ENCODE measurements at places on chromosomes 12 and 14.

GRCh38 chr12:52631676-52632459 lies 13.5 kb upstream of the KRT73 start:
- DNase-seq: no peak

DNA sequence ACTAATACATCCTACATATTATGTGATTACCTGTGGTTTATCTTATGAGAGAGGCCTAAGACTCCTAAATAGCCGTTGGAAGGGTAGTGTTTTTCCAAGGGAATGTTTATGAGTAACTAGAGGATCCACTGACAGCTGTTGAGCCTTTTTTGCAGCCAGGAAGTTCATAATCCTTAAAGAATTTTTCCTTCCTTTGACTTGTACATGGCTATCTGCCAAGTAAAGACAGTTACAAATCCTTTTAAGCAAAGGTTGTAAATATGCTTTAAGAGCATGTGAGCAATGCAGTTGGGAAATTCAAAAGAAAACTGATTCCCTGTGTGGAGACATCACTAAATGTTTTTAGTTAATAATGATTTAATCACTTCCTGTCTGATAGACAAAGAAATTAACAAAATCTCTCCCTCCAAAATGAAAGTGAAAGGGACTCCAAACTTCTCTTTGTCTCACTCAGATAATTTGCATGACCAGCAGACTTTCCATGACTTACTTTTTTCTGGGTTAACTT lies 333.8 kb downstream of the PDZRN4 start:
- peak; percentile 37 for DNase-seq

DNA sequence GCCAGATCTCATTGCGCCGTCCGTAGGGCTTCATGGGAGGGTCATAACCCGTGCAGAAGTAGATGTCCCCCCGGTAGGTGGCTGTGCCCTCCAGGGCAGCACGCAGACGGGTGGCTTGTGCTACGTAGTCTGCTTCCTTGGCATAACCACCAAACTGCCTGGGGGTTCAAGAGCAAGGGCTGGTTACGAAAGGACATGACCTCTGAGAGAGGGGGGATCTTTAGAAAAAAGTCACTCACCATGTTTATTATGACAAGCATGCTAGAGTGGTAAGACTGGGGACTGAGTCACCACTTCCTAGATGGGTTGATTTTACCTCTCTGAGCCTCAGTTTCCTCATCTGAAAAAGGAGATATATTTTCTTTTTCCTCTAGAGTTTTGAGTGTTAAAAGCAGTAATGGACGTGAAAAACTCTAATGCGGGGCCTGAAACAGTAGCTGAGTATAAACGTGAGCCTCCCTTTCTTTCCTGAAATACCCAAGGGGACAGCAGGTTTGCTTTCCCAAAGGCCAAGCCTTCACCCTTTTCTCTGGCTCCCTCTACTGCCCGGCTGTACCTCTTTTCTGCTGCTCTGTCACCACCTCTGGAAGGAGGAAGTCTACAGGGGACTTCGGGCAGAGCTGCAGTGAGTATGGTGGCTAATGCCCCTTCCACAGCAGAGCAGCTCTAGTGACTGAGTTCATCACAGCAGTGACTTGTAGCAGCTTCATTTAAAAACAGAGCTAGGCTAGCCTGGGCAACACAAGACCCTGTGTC lies 23.5 kb upstream of the GPRC5D start:
- DNase-seq: no peak

GRCh38 chr12:16076557-16076956 lies 165.4 kb downstream of the DERA start:
- no peak for DNase-seq

DNA sequence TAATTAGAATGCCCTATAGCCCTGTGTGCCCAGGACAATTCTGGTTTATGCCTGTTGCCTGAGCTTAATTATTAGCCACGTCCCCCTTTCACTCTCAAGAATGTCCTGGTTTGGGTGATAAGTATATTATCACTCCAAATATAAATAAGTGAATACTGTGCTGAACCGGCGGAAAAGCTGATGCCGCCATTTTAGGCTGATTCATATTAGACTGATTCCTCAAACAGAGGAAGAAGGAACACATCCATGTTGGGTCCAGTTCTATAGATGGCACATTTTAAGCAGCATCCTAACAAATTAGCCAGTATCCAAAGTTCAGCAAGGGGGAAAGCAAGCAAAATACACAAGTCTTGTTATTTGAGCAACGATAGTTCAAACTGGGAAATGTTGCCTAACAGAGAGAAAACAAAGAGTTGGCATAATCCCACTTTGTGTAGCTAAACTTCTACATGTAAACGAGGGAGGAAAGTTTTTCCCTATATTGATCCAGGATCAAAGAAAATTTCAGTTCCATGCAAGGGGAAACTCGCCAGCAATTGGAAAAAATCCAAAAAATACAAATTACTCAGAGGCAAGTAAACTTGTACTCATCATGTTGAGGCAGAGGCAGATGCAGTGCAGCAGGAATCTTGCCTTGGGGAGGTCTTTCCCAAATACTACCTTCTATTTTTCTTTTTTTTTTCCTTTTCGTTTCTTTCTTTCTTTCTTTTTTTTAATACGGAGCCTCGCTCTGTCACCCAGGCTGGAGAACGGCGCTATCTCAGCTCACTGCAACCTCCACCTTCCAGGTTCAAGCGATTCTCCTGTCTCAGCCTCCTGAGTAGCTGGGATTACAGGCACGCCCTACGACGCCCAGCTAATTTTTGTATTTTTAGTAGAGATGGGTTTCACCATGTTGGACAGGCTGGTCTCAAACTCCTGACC lies 96.2 kb downstream of the ITPR2 start:
- no peak for DNase-seq

GRCh38 chr12:129351481-129351880 lies 498.2 kb downstream of the GLT1D1 start:
- DNase-seq: no peak

GRCh38 chr12:58117201-58117600 lies 175.8 kb downstream of the ATP23 start:
- DNase-seq: no peak

GRCh38 chr14:71764701-71765382 lies 167.4 kb upstream of the RGS6 start:
- no peak for DNase-seq

GRCh38 chr12:113984464-113984863 lies 18.3 kb upstream of the RBM19 start:
- no peak for DNase-seq

GRCh38 chr12:3684449-3685051 lies 68.4 kb downstream of the CRACR2A start:
- no peak for DNase-seq

DNA sequence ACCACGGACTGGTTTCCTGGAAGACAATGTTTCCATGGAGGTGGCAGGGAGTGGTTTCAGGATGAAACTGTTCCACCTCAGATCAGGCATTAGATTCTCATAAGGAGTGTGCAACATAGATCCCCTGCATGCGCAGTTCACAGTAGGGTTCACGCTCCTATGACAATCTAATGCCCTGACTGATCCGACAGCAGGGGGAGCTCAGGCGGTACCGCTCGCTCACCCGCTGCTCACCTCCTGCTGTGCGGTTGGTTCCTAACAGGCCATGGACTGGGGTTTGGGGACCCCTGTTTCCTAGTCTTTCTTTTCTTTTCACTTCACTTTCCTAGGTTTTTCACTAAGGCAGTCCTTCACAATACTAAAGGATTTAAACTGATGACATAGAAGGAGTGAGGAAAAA lies 39.6 kb downstream of the GUCY2C start:
- no peak for DNase-seq

DNA sequence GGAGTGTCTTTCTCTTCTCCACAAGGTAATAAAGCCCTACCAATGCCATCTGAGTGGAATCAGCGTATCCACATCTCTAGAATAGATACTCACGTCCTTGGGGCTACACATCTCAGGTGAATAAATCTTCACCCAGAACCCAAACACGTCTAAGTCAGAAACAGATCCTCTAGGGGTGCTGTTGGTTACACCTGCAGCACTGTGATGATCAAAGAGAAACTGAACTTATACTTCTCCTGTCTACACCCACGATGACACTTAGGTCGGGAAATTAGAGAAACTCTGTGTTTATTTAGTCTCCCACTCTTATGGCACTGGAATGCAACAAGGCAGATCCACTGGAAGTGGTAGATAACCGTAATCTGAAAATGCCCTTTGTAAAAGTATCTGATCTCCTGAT lies 46.2 kb downstream of the WIF1 start:
- DNase-seq: no peak

GRCh38 chr14:100472094-100472455 lies 115.1 kb downstream of the BEGAIN start:
- DNase-seq: no peak

DNA sequence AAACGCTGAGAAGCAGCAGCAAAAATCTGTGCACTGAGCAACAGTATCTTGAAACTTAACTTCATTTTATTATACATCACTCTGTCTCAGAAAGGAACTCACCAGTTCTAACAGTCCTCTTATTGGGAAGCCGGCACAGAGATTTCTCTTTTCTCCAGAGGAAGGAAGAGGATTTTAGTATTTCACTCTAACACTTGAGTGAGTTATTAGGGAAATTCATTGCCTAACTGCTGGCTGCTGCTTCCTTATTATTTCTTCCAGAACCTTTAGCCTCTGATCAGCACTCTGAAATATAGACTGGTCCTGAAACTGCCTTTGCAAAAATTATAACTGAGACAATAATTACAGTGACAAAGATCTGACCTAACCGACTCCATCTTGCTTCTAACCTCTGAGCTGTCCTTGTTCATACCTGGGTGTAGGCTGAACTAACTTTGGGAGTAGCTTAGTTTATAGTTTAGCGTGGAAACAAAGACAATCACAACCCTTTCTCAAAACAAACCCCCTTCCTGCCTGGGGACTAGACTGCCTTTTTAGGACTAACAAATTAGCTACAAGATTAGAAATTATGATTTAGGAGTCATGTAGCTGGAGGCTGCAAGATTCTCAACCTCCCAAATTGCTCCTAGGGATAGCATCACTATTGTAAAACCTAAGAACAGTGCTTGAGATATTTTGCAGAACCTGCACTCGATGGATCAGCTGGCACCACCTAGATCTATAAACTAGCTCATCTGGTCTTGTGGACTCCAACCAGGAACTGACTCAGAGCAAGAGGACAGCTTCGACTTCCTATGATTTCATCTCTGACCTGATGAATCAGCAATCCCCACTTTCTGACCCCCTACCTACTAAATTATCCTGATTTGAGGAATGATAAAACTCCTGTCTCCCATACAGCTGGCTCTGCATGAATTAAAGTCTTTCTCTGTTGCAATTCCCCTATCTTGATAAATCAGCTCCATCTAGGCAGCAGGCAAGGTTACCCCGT lies 117.5 kb downstream of the DYRK2 start:
- DNase-seq: no peak

DNA sequence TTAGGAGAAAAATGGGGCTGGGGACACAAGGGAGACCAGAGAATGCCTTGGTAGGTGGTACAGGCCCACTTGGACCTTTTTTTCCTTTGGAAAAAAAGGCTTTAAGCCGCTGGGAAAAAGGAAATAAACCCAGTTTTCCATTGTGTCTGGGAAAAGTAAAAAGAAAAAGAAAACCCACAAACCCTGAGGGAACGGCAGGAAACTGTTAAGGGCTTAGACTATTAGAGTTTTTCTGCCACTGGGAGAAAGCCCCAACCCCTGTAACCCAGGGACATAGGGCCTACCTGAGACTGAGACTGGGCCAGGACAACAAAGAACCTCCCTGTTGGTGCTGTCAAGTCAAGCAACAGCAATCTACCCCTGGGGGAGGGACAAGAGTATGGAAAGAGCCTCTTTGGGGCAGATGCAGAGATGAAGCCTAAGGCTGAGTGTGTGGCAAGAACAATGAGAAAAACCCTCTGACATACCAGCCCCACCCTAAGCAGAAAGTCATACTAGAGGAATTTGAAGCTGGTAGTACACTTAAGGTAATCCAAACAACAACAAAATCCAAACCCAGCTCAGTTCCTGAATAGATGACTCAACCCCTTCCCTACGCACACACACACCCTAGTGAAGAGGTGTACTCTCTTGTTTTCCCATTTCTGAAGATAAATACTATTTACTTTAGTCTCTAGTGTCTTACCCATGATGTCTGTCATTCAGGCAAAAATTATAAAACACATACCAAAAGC lies 22.8 kb downstream of the ATF1 start:
- DNase-seq: peak; percentile 81

GRCh38 chr12:116626153-116626552 lies 67.0 kb downstream of the MAP1LC3B2 start:
- DNase-seq: no peak
